Ascending aorta (tissue), 2 donors: ENCODE measurements at places on chromosomes 3 and 15.

DNA sequence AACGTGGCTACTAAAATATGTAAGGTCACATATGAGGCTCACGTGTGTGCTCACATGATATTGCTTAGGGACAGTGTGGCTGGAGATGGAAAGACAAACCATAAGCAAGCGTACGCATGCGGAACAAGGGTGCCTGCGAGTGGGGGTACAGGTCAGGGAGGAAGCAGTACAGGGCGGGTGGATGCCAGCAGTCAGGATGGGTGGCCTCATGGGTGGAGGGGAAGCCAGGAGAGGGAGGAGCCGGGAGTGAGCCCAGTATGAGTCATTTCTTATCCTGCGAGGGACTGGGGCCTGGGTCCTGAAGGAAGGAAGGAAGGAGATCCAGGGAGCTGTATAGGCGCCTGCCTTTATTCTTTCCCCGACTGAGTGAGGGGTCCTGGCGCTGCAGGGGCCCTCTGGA lies 42.0 kb upstream of the CGNL1 start:
- DNase-seq: no peak

- DNase-seq: no peak
Measured at GRCh38 chr3:8657804-8658305, 13.3 kb upstream of the SSUH2 start.

- no peak for DNase-seq
Measured at GRCh38 chr15:60718661-60719069, 239.7 kb upstream of the ICE2 start.

DNA sequence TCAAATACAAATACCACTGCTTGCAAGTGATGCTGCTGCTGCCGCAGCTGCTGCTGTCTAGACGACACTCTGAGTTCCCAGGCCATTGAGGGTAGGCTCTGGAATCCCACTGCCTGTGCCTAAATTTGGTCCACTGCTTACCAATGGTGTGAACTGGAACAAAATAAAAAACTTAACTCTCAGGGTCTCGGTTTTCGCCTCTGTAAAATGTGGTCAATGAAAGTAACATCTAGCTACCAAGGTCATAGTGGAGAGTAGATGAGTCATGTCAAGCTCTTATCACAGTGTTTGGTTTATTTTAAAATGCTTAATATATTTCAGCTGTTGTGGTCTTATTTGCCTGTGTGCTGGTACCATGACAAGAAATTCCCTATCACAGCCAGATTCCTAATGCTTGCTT lies 299.3 kb downstream of the CLSTN2 start:
- no peak for DNase-seq

DNA sequence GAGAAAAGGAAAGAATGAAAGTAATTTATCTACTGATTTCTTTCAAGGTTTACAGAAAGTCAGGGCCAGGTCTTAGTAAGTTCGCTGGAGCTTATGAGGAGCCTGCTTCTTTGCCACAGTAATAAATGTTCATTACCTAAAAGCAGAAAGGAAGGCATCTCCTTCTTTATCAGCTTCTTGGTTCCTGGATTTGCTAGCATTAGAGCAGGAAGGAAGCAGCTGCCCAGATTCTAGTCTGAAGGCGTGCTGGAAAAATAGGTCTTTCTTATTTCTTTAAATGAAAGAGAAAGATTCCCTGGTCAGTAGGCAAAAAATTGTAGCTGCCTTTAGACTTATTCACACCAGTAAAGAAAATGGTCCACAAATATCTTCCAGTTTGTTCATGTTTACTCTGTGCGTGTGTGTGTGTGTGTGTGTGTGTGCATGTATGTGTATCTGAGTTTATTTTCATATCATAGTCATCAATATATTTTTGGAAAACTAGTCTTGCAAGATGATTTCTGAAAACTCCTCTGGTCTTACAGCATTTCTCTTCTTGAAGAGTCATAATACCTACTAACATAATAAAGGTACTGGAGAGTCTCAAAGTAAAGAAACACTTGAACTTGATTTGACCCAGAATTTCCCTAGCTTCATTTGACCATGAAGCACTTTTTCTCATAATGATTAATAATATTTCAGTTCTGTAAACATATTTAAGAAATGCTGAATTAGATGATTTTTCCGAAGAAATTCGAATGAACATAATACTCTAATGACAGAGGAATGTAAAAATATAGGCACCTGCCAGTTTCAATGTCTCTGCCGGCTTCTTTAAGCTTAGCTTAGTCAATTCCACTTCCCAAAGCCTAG lies 255.3 kb upstream of the ZPLD1 start:
- no peak for DNase-seq

GRCh38 chr15:90414408-90415028 lies 26.5 kb downstream of the IQGAP1 start:
- DNase-seq: no peak

DNA sequence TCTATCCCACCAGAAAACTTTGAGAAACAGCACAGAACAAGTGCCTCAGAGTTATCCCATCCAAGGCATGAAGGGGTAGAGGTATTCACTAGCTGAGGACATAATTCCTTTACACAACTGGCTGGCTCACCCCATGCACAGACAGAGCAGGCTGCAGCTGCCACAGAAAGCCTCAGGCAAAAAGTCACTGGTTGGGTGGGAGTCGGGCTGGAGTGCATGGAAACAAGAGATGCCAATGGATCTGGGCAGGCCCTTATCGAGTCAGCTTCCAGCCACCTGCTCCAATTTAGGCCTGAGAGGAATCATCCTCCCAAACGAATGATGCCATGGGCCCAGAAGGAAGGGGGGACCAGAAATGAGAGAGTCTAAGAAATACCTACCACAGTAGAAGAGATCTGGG lies 83.0 kb downstream of the RSL24D1 start:
- DNase-seq: no peak

DNA sequence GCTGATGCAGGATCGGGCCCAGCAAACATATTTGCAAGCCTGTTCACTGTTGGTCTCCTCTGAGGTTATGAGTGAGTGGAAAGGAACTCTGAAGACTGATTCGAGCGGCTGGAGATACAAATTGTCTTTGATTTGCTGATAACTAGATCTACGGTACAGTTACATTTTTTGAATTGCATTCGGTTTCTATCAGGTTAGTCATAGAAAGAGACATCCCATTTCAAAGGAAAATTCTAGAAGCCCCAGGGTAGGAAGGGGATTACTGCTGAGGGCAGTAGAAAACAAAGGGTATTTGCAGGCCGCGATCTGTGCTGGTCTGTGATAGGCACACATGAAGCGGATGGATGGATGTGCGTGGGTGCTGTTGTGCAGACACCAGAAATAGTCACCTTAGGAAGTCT lies 228.4 kb downstream of the ITPR1 start:
- DNase-seq: no peak

DNA sequence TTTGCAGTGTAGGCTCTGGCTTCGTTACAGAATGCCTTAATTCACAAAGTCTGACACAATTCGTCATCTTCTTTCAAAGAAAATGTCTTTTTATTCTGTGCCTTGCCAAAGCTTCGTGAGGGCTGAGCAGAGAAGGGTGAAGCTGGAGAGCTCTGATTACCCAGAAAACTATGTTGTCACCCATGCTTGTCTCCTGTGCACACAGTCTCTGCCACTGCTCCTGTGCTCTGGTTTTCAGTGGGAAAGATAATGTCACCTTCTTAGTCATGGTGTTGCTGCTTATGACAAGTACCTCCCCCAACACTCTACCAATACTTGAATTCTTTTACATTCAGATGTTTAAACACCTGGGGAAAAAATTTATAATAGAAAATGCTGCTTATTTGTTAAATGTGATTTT lies 509.2 kb upstream of the GRM7 start:
- no peak for DNase-seq

- DNase-seq: peak; percentile 97
Measured at GRCh38 chr3:129626744-129627349, 20.4 kb upstream of the PLXND1 start.

- DNase-seq: no peak
Measured at GRCh38 chr3:63940389-63940757, 28.2 kb upstream of the SCAANT1 start.

- DNase-seq: no peak
Measured at GRCh38 chr3:30300809-30301208, 305.6 kb upstream of the TGFBR2 start.

GRCh38 chr3:181464033-181464694 lies 247.6 kb upstream of the SOX2 start:
- DNase-seq: no peak

DNA sequence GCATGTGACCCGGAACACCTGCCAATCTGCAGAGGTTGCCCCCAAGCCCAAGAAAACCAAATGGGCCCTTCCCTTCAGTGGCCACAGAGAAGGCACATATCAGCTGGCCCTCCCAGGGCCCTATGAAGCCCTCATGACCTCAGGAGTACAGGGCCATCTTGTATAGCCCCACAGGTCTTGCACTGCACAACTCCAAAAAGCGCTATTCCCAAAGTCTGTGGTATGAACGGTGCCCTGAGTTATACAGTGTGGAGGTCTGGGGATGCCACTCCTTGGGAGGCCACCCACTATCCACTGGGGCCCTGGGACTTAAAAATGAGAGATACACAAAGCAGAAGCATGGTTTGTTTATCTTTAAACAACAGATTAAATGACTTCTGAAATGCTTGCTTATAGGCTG lies 61.5 kb downstream of the CAPN7 start:
- DNase-seq: no peak

GRCh38 chr3:81013360-81013759 lies 748.1 kb downstream of the GBE1 start:
- DNase-seq: no peak

DNA sequence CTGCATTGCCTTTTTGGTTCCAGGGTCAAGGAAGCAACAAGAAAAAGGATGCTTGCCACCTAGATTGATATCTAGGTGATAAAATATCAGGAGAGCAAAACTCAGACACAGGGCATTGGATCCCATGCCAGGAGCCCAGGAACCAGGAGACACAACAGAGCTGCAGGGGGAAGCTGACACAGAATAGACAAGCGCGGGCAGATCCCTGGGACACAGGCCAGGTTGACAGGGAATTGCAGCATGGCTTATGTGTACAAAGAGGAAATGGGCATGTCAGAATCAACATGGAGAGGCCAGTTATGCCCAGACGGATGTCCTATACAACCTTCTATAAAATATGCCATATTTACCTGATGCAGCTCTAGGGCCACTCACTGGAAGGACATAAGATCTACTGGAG lies 84.2 kb downstream of the SEMA6D start:
- no peak for DNase-seq

GRCh38 chr15:101250341-101250831 lies 1.5 kb downstream of the CHSY1 start:
- DNase-seq: peak; percentile 61

- no peak for DNase-seq
Measured at GRCh38 chr3:196757876-196758739, 18.5 kb downstream of the PAK2 start.

DNA sequence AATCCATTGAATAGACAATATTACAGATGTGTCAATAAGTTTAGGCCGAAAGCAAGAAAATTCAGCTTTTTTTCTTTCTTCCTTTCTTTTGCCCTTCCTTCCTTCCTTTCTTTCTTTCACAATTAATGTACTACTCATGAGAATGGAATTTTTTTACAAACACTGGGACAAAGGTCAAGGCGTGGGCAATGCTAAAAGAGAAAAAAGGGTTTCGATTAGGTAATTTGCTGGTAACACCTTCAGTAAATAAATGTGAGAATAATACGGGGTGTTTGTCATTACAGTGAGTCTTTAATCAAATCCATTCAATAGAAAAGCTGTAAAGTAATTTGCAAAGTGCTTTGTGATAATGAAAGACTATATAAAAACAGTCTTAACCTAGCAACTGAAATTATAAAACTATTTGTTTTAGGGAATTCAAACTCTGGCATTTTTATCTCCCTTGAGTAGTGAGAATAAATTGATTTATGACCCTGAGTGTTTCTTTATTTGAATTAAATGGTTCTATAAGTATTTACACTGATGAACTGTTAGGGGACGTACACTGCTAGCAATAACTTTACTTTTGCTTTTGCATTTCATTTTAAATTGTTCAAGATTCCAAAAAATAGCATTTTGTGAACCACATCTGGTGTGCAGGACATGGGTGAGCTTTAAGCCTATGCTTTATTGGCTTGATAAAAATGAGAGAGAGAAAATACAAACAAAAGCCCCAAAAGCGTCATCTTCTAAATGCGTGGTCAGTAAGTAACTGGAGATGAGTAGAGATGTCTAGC lies 104.2 kb upstream of the THRB start:
- DNase-seq: no peak

DNA sequence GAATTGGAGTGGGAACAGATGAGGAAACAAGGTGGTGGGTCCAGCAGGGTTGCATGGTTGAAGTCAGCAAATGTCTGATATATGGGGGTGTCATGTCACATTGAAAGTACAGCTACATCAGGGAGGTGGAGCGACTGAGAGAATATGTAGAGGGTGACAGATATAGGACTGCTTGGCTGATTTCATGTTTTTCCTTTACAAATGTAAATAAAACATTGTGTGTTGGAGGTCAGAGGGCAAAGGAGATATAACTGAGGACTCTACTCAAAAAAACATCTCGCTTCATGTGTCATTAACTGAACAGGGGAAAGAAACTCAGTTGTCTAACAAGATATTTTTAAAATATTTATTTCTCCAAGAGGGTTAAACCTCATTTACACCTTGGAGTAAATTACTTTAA lies 177.7 kb downstream of the TIGIT start:
- DNase-seq: no peak

DNA sequence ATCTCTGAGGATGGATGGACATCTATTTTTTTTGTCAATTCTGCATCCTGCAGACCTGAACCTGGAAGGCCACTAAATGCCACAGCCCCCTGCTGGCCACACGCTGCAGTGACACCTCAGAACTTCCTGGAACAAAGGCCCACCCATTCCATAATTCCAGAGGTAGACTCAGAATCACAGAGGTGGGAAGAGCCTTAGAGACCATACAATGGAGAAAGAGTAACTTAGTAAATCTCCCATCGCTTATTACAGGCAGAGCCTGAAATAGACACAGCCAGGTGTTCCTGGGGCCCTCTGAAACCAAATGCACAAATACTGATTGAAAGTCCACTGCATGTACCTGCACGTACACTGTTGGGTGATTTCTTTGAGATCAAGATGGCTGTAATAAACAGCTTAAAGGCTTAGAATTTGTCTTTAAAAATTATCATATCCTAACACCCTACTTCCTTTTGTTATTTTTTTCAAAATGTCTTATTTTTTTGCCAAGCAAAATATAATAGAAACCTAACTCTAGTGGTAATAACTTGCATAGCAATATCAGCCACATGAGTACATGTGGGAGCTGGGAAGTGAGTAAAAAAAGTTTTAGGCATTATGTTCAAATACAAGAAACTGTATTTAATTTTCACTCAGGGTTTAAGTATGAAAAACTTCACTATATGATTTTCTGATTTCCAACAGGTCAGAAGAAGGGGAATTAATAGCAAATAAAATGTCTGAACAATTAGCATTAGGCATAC lies 62.7 kb downstream of the EOMES start:
- no peak for DNase-seq

- DNase-seq: no peak
Measured at GRCh38 chr15:63889831-63890230, 56.1 kb upstream of the HERC1 start.

GRCh38 chr3:177320765-177321247 lies 123.5 kb upstream of the TBL1XR1 start:
- DNase-seq: no peak

GRCh38 chr15:25775317-25775912 lies 87.7 kb downstream of the ATP10A start:
- no peak for DNase-seq
